Activated CD8-positive, alpha-beta memory T cell treated with anti-CD3 and anti-CD28 coated beads for 1 hour (primary cell): ENCODE measurements at places on chromosomes 4 and X.

DNA sequence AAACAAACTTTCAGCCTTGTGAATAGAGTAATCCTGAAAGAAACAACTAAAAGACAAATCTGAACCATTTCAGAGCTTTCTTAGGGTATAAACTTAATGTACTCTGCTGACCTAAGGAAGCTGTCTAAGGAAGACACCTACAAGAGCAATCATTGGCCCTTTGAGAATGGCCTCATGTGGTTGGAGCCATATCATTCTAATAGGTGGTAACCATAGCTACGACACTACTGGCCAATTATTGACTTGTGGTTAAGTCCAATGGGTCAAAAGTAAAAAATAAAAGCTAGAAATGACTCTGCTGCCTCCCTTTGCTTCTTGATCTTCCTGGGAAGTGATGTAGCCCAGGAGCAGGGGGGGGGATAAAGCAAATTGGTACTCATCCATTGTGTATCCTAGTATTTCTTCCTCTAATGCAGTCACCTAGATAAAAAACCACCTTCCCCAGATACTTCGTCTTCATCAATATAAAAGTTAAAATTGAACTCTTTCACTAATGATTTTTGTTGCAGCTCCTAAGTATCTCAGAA is 547.0 kb downstream of the ARAP2 start:
- no peak for DNase-seq

DNA sequence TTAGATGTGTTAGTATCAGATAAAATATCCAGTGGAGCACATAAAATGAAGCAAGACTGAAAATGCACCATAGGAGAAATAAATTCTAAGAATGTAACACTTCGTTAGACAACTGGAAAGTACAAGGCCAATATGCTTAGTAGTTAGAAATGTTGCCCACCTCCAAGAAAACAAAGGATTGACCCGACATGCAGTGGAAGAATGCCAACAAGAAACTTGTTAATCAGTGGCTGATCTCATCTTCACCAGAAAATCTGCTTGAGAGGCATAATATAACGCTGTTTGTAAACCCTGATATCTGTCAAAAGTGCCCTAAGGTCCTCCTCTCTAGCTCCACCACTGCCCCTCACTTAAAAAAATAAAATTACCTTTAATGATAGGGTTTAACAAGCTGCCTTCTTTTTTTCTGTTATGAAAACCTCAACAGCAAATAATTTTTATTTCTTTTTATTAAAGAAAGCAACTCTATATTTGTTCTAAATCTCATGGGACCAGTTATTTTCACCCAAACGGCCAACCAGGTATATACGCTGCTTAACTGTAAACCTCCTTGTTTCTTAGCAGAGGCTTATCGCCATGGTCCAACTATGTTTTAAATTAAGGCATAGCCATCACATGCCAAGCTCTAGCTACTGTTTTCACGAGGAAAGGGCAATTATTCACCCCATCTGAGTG is 1.8 kb downstream of the RASGEF1B start:
- no peak for DNase-seq

- DNase-seq, result no peak
Measured at GRCh38 chrX:34909151-34909550, 33.4 kb upstream of the FAM47B start.

GRCh38 chrX:130974323-130974722 is 71.3 kb upstream of the ENOX2 start:
- DNase-seq, result no peak

DNA sequence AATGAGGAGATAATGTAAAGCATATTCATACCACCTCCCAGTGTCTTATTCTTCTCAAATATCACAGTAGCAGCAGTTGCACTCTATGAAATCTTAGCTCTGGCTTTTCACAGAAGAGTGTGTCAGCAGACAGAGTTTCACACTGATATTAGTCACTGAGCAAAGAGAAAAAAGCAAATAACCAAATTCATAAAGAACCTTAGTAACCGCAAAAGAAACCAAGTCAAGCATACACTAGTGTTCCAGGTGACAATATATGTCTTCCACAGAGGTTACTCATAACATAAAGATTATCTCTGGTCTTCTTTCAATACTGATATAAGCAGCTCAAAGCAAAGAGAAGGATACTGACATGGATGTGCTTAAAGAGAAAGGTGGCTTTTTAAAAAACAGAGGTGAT is 181.7 kb upstream of the EDNRA start:
- DNase-seq, result no peak

DNA sequence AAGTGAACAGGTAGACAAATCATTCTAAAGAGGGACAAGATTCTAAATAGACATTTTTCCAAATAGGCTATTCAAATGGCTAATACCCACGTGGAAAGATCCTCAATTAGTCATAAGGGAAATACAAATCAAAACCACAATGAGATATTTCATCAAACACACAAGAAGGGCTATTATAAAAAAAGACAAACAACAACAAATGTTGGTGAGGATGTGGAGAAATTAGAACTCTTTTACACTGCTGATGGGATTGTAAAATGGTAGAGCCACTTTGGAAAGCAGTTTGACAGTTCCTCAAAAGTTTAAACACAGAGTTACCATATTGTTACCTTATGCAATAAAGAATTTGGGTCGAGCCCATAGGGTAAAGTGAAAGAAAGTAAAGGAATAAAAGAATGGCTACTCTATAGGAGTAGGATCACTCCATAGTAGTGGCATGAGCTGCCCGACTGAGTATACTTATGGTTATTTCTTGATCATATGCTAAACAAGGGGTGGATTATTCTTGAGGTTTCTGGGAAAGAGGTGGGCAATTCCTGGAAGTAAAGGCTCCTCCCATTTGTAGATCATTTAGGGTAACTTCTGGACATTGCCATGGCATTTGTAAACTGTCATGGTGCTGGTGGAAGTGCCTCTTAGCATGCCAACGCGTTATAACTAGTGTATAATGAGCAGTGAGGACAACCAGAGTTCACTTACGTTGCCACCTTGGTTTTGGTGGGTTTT is 58.9 kb upstream of the FAM9C start:
- no peak for DNase-seq

GRCh38 chrX:11702965-11703631 is 37.4 kb upstream of the ARHGAP6 start:
- DNase-seq, result no peak

DNA sequence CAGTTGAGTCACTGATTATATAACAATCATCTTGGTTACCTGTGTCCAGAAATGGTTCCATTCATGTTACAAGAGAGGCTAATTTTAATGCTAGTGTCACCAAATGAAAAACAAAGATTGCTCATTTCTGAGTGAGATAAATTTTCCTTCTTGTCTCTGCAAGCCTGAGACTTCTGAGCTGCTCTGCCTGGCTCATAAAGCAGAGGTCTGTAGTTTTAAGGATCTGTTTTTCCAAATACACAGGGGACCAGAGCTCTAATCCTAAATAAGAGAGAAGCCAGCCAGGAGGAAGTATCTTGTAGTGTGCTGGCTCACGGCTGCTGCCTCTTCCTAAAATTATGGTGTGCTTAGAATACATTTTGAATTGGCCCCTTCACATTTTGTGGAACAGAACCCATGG is 42.6 kb downstream of the CLDN34 start:
- no peak for DNase-seq

GRCh38 chr4:183675625-183676024 is 16.5 kb downstream of the TRAPPC11 start:
- no peak for DNase-seq

GRCh38 chrX:147953976-147954375 is 27.2 kb upstream of the FMR1NB start:
- DNase-seq, result no peak

- no peak for DNase-seq
Measured at GRCh38 chr4:78673337-78673736, 102.8 kb upstream of the BMP2K start.

GRCh38 chr4:41219421-41219950 is 5.1 kb upstream of the APBB2 start:
- no peak for DNase-seq

- DNase-seq, result no peak
Measured at GRCh38 chr4:10608501-10609219, 75.9 kb downstream of the CLNK start.

GRCh38 chrX:106611679-106612392 is at the start of gene RADX:
RADX (plus strand) TSS chrX:106611978; CDS start chrX:106612081, 103 bp downstream.
- peak; percentile 70 for DNase-seq

DNA sequence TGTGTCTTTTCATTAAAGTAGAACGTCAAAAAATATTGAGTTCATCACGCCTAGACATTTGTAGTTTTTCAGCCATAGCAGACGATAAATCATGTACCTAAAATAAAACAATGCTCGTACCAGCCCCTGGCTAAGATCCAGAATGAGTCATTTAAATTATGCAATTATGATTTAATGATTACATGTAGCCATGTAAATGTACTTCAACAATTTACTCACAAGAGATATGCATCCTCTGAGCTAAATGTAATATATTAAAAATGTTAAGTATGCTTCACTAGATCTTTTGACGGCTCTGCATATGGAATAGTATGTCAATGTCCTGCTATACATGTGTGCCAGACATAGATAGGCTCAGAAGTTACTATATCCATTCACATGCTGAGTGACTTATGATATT is 1077.8 kb downstream of the ARAP2 start:
- no peak for DNase-seq

GRCh38 chr4:30245140-30245539 is 475.0 kb upstream of the PCDH7 start:
- DNase-seq, result no peak

DNA sequence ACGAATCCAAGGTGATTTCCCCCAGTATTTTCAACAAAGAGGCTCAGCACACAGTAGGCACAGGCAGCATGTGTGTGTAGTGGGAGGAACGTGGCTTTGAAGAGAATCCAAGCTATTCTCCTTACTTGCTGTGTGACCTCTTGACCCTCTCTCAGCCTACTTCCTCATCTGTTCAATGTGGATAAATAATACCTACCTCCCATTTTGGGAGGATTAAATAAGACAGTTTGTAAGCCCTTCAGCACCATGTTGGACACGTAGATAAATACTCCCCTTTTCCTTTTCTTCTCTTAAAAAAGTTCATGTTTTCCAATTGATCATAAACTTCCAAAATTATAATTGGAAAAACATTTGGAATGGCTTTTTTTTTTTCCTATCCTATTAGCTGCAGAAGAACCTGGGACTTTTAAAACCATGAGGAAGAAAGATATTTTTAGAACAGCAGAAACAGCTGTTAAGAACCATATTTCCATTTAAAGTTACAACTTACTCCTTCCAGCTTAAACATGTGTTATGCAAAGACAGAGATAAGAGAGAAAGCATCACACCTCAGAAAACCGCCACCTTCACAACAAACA is 56.1 kb upstream of the TMEM131L start:
- no peak for DNase-seq

DNA sequence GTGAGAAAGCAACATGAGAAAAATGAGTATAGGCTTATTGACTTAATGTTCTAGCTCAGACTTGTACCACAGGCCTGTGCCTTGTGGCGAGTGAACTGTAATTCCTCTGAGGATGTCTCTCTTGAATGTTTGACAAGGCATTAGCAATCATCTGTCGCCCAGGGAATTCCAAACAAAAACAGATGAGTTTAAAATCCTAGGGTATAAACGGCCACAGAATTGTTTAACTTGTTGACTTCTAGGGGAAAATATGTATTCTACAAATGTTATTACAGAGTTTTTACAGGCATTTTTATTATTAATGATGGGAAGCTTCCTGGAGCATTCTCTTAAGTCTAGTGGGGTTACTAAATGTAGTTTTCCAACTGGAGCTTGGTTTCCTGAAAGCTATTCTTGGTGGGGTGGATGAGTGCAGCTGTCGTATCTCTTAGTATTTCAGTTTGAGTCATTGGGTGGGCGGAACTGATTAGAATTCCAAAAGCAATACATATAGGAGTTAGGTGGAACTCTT is 40.6 kb downstream of the ARHGAP10 start:
- DNase-seq, result no peak

GRCh38 chr4:186161138-186161537 is 30.2 kb upstream of the CYP4V2 start:
- DNase-seq, result no peak

- no peak for DNase-seq
Measured at GRCh38 chr4:97414161-97414560, 729.1 kb downstream of the STPG2 start.

GRCh38 chrX:115344885-115345614 is 55.5 kb downstream of the LUZP4 start:
- DNase-seq, result no peak

DNA sequence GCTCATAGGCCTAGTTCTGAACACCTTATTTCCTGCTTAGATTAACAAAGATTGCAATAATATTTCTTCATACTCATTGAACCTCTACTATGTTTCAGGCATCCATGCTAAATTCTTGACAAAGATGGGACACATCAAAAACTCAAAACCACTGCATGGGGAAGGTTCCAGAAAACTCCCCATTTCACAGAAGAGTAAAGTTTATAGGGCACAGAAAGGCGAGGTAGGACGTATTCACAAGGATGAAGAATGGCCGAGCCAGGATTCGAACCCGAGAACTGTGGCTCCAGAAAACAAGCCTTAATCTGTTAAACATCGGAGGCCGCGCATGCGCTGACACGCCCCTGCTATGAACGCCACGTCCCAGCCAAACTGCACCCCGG is 688 bp downstream of the UXT start:
- DNase-seq, result no peak

GRCh38 chr4:148814030-148814429 is 371.8 kb upstream of the NR3C2 start:
- no peak for DNase-seq

- DNase-seq, result no peak
Measured at GRCh38 chr4:153549405-153549804, 83.2 kb downstream of the TMEM131L start.

GRCh38 chrX:70030301-70030767 is 19.4 kb downstream of the AWAT2 start:
- DNase-seq, result no peak

DNA sequence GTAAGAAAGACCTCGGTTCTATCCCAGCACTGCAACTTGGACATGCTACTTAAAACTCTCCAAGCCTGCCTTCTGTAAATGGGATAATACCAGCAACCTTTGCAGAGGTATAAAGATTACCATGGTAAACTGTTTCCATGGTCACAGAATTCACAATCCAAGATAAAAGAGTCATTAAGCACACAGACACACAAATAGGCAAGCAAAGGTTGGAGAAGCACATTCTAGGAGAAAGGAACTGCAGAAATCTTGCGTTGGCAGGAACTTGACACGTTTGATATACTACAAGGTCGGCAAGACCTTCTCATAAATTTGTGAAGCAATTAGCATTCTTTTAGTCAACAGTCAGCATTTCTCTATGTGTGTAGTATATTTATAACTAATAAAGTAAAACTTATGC is 12.3 kb upstream of the CHRNA9 start:
- no peak for DNase-seq

DNA sequence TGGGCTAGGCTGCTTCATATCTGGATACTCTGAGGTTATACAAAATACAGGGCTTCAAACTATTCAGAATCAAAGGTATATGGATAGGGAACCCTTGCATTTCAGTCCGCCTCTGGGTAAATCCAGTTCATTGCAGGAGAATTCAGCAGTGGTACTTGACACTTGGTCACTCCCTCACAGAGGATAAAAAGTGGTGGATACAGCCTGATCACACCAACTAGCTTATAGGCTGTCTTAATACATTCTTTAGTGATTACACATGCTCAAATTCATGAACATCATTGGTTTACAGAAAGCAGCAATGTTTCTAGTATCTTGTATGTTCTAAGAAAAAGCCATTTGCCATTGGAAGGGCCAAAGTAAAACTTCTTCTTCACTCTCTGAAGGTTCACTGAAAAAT is 104.8 kb upstream of the PDE5A start:
- DNase-seq, result no peak
